ENCODE measurements at places on chromosomes 3 and 15.

DNA sequence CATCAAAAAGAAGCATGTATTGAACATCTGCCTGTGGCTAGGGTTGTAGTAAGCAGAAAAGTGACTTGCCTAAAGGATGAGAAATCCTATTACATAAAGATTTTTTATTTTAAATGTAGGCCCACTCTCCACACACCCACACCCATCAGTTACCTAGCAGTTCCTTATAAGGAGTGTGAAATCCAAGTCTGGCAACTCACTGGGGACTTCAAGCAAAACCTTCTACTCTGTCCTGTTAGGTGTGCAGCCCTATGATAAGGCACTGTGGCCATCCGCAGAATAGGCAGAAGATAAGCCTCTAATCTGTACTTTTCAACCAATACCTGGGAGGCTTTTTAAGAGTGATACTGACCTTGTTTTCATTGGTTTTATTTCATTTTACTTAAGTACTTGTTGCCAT is 52.7 kb upstream of the TJP1 start:
- DNase-seq = no peak

GRCh38 chr3:179174898-179175297 is 26.7 kb downstream of the PIK3CA start:
- no peak for DNase-seq

DNA sequence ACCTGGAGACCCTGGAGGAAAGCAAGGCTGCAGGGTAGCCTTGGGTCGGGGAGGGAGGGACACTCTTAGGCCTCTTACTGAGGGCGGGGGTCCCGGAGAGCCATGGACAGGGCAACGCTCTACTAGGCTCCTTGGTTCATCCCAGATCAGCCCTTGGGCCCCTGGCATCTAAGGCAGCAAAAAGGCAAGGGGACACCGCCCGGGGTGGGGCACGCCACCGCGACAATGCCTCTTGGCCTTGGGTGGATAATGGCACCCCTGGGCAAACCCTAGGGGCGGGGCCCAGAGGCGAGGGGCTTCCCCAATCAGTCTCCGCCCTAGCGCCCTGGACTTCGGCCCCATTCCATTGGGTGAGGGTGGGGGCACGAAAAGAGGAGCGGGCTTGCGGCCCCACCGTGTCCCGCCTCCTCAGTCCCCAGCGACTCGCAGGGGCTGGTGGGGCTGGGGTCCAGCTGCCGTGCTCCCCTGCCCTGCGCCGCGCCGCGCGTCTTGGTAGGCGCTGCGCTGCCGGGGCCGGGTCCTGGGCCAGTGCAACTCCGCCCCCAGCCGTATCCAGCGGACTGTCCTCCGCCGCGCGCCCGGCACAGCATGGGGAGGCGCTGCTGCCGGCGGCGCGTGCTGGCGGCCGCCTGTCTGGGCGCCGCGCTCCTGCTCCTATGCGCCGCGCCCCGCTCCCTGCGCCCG is at the start of gene CHST13:
Gene CHST13, plus strand, starts transcription at position 411 of the 684 bp plus-strand sequence. Its CDS starts 178 bp downstream, at position 589.
- DNase-seq = peak; percentile 64

GRCh38 chr3:103991461-103992115 is 1375.1 kb upstream of the ALCAM start:
- peak; percentile 19 for DNase-seq

DNA sequence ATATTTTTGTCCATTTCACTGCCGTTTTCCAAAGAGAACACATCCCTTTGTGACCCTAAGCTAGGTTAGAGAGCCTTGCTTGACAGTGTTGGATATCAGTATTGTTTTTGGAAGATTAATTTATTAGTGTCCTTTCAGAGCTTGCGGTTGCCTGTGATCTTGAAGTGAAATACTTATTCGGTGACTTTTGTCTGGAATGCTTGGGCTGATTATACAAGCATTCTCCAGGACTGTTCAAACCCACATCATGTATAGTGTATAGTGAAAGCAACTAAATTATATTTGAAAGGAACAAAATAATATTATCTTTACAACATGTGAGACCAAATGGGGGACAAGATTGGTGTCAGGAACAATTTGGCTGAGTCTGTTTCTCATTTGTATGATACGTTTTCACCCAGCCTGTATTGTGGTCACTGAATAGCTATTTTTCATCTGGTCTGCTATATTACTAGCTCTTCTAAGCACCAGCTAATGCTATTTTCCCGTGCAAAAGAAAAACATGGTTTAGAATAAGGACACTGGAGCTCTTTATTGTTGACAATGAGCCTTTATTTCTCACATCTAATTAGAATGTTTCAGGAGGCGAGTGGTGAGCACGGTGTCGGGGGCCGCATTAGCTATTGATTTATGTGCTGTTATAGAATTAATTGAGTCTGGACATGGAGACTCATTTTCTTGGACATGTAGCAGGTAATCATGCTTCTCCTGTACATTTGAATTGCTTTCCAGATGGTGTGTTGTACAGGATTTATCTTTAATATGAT is 158.1 kb downstream of the APBA2 start:
- no peak for DNase-seq

DNA sequence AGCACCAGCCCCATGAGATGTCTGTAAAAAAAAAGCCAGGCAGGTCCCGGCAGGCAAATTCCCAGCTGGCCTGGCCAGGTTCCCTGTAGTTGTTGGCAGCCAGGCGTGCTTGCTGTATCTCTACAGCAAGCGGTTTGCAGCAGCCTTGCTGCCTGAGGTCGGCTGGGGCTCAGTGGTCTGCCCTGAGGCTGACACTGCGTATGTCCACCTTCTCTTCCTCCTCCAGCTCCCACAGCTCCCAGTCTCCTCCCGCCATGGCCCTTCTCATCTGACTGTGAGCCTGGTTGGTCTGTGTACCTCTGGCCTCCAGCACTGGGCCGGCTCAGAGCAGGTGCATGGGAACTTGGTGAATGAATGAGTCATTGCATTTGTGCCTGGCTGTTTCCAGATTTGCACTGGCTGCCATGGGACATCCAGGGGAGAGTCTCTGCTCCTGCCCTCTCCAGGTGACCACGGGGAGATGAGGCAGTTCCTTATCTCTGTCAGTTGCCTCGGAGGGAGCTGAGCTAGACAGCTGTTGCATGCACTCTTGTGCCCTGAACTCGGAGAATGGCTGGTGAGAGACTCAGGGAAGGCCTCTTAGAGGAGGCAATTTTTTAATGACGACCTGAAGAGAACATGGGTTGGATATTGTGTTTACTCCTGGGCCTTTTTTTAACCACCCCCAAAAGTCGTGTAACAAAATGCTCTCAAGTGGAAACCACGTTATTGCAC is 43.0 kb downstream of the SPSB4 start:
- no peak for DNase-seq

DNA sequence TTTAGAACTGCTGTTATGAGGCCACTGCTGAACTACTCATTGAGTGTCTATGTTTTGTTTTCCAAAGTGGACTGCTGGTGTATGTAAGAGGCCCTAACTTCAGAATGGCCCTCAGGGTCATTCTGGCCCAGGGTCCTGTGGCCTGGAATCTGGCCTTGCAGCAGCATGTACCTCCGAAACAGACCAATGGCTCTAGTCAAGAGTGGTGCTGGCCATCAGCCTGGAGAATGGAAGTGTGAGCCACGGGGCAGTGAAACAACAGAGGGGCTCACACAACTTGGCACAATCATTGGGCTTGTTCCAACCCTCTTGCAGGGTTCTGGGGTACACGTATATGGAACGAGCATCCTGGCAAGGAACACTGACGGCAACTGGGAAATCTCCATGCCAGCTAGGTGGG is 40.5 kb downstream of the SCN5A start:
- no peak for DNase-seq

DNA sequence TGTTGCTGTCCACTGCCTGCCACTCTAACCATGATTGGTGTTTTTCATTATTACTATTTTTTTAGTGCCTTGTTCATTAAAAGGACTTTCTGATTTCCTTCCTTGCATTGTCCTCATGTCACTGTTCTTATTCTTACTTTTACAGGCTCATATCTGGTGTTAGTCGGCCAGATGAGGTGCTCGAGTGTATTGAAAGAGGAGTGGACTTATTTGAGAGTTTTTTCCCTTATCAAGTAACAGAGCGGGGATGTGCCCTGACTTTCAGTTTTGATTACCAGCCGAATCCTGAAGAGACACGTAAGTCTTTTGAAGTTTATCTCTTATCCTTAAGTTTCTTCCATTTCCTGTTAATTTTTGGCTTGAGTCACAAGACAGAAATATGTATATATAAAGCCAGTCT is 23.2 kb downstream of the QTRT2 start:
- no peak for DNase-seq

DNA sequence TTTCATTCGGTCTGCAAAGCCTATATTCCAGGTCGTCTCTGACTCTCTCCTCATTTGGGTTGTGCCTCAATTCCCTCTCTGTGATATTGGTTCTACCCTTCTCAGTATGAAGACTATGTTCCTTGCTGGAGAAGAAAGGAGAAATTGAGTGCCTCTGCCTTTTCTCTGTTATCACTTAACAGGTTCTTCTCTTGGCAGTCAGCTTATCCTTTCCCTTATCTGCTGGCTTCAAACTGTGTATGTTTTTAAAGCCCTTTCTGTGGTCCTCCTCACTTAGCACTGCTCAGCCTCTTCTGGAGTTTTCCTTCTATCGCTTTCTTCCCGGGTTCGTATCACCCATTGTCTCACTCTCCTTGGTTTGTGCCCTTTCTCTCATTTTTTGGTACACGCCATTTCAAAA is 65.3 kb upstream of the FSTL1 start:
- no peak for DNase-seq

GRCh38 chr3:96466441-96466840 is 348.0 kb upstream of the EPHA6 start:
- no peak for DNase-seq

GRCh38 chr15:68378595-68378994 is 53.4 kb downstream of the ITGA11 start:
- DNase-seq = no peak

- DNase-seq = peak; percentile 58
Observed at GRCh38 chr15:64163659-64164362, 989 bp upstream of the PPIB start.

DNA sequence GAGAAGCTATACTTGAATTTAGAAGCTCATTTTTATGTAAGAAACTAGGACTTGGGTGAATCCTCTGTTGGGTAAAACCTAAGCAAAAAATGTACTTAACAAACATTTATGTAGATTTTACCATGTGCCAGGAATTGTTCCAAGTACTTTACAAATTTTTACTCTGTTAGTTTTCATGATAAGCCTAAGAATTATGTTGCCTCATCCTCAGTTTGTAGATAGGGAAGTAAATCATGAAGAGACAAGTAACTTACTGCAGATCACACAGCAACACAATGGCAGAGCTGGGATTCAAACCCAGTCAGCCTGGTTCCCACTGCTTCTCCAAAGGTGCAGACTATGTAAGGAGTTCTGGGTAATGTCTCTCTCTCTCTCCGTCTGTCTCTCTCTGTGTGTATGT is 169.9 kb downstream of the DIPK2A start:
- no peak for DNase-seq

DNA sequence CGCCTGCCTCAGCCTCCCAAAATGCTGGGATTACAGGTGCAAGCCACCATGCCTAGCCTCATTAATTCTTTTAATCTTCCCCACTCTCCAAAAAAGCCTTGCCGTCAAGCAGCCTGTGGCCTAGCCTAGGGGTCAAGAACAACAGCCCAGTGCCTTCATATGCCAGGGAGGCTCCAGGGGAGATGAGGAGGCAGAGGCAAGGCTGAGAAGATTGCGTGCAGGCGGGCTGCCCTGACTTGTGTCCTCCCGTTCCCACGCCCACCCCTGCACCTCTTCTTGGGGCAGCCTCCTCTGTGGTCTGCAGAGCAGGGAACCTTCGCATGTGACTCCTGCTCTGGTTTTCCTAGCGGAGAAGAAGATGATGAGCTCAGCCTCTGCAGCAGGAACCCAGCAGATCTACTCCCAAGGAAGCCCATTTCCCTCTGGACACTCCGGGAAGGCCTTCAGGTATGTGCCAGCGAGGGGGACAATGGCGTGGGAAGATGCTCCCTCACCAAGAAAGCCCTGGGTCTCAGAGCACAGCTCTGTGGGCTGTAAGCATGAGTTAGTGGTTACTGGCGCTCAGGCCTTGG is 118.5 kb upstream of the ABHD17C start:
- DNase-seq = no peak

- DNase-seq = no peak
Observed at GRCh38 chr3:141326626-141327025, 41.7 kb upstream of the ZBTB38 start.

- DNase-seq = no peak
Observed at GRCh38 chr3:110598847-110599490, 472.6 kb upstream of the NECTIN3 start.

DNA sequence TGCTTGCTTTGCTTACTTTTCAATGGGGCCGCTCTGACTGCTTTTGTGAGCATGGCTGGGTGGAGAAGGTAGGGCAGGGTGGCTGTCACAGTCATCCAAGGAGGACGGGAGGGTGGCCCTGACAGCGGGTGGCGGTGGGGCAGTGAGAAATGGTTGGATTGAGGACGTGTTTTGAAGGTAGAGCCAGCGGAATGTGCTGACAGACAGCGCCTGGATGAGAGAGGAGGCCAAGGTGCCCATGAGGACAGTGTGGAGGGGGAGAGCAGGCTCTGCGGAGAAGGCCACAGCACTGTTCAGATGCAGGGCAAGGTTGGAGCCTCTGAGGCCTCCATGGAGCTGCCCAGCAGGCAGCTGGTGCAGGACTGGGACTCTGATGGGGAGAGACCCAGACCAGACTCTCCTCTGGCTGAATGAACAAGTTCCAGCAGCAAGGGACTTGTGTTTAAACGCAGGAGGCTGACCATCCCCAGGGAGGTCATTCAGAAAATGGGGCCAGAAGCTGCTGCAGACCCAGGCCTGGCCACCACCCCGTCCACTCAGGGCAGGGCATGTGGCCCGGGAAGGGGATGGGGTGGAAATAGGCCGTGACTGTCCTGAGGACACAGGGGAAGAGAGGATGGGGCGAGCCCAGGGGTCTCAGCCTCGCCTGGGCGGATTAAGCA is 120.3 kb upstream of the PRR20G start:
- DNase-seq = no peak

- no peak for DNase-seq
Observed at GRCh38 chr3:23830869-23831484, 25.2 kb downstream of the UBE2E1 start.

- DNase-seq = no peak
Observed at GRCh38 chr3:178810181-178810580, 261.4 kb downstream of the ZMAT3 start.

DNA sequence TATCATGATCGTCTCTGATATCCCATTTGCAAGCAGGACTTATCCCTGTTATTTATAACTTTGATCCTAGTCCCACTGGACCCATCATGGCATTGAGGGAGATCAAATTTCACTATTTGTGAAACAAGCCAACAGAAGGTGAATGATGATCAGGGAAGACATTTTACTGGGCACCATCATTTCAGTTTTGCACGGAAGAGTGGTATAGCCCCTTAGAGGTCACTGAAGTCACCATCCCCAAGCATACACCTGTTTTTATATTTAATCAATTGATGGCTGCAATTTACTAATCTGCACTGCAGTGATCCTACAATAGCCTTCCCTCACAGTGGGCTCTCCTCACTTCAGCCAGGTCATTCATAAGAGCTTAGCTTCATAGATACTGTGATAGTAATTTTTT is 132.4 kb downstream of the FHIT start:
- no peak for DNase-seq

DNA sequence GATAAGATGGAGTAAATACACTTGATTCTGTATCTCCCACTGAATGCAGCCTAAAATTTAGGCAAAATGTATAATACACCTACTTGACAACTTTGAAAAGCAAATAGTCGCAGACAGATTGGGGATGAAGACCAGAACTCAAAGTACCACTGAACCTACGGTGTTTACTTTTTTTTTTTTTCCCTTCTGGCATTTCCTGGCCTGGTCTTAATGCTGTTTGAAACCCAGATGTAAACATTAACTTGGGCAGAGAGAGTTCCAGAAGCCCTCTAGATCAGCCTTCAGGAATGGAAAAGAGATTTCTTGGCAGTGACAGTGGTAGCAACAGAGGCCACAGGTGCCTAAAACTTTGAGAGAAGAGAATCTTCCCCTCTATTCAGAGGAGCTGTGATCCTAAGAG is 27.8 kb downstream of the ALPK3 start:
- DNase-seq = no peak

Measured in AML-193 (cell line).